ENCODE measurements at places on chromosomes 3 and 15. TPM values are rescaled to one million over a fixed set of nuclear protein-coding genes. Genes with fewer than 3 reads are reported as not detected.

The CCR9 gene
- total RNA-seq, result not detected

The SQOR gene
- 122 TPM for total RNA-seq

The DISP2 gene
- total RNA-seq, result 0.36 TPM

The GJD2 gene
- not detected for total RNA-seq

The LRRK1 gene
- total RNA-seq, result 15.2 TPM

The SCN11A gene
- under 0.01 TPM for total RNA-seq

The COL6A6 gene
- under 0.01 TPM for total RNA-seq

The C3orf49 gene
- not detected for total RNA-seq

DNA sequence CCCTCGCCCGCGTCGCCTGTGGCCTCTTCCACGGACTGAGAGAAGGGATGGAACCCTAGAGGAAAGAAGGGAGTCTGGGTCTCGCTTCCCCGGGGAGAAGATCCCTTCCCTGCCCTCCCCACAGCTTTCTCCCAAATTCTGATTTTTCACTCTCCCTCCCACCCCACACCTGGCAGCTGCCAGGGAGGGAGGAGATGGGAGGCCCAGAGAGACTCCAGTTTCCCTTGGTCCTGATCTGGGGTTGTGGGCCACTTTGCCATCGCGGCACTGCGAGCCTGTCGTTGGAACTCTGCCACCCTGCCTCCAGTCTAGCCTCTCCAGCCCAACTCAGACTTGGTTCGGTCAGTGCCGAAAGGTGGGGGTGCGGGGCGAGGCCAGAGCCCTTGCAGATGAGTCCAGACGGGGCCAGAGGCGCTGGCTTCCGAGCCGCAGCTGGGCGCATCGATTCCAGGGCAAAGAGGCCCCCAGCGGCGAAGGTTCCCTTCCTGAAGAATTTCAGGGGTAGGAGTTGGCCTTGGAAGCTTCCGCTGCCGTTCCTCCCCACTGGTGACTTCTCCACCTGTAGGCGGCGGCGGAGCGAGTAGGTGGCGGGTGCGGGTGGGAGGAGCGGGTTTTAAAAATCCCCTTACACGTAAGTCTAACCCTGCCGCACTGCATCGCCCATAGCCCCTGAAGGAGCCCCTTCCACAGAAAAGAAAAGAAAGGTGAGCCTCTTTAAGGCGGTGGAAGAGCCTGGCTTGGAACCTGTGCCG is 5.2 kb downstream of the WNT5A start:
- peak overlapping the region; percentile 92 for H3K27ac ChIP-seq
- no peaks in the 10 kb centered on the region for H3K27me3 ChIP-seq
- peak overlapping the region; percentile 72 for H3K4me3 ChIP-seq
- H3K4me1 ChIP-seq, result peaks cover 45% of the 10 kb centered on the region

GRCh38 chr3:25894101-25894500 is 104.2 kb downstream of the OXSM start:
- no peaks in the 10 kb centered on the region for H3K27me3 ChIP-seq
- DNase-seq, result peak; percentile 32
- H3K4me1 ChIP-seq, result no peaks in the 10 kb centered on the region
- no peaks in the 10 kb centered on the region for H3K36me3 ChIP-seq
- H3K4me3 ChIP-seq, result no peak overlapping the region
- no peak overlapping the region for H3K27ac ChIP-seq

- peaks cover 9% of the 10 kb centered on the region for H3K27me3 ChIP-seq
- H3K4me1 ChIP-seq, result no peaks in the 10 kb centered on the region
- H3K27ac ChIP-seq, result no peak overlapping the region
- DNase-seq, result no peak
Observed at GRCh38 chr3:114308377-114308776, 14.5 kb downstream of the TIGIT start.

DNA sequence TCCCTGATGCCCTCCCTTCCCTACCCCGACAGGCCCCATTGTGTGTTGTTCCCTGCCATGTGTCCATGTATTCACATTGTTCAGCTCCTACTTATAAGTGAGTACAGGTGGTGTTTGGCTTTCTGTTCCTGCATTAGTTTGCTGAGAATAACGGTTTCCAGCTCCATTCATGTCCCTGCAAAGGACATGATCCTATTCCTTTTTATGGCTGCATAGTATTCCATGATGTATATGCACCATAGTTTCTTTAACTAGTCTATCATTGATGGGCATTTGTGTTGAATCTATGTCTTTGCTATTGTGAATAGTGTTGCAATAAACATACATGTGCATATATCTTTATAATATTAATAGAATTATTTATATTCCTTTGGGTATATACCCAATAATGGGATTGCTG is 52.1 kb upstream of the TNFSF10 start:
- no peaks in the 10 kb centered on the region for H3K4me1 ChIP-seq
- no peak overlapping the region for H3K4me3 ChIP-seq
- no peaks in the 10 kb centered on the region for H3K36me3 ChIP-seq

- no peak overlapping the region for H3K4me3 ChIP-seq
- DNase-seq, result peak; percentile 18
- peaks cover 7% of the 10 kb centered on the region for H3K4me1 ChIP-seq
- no peaks in the 10 kb centered on the region for H3K36me3 ChIP-seq
- H3K27me3 ChIP-seq, result no peaks in the 10 kb centered on the region
- no peak overlapping the region for H3K27ac ChIP-seq
Observed at GRCh38 chr3:43370293-43370980, 84.1 kb downstream of the SNRK start.

- H3K4me3 ChIP-seq, result no peak overlapping the region
- DNase-seq, result no peak
- no peak overlapping the region for H3K27ac ChIP-seq
- H3K4me1 ChIP-seq, result no peaks in the 10 kb centered on the region
Observed at GRCh38 chr15:93250950-93251349, 161.9 kb upstream of the RGMA start.

GRCh38 chr3:161314836-161315395 is 56.4 kb downstream of the SPTSSB start:
- DNase-seq, result no peak
- H3K27me3 ChIP-seq, result no peaks in the 10 kb centered on the region
- no peak overlapping the region for H3K27ac ChIP-seq
- H3K4me1 ChIP-seq, result no peaks in the 10 kb centered on the region
- no peaks in the 10 kb centered on the region for H3K36me3 ChIP-seq

DNA sequence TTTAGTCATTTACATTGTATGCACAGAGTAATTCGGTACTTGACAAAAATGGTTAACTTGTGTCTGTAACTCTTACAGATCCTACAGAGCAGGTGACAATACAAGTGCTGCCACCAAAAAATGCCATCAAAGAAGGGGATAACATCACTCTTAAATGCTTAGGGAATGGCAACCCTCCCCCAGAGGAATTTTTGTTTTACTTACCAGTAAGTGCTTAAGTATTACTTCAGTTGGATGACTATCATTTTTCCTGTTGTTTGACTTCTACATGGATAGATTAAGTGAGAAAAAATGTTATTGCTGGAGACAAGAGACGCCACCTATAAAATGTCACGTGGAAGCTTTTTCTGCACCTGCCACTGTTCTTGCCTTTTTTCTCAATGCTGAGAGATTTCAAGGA is 173.2 kb downstream of the ALCAM start:
- no peaks in the 10 kb centered on the region for H3K27me3 ChIP-seq
- peaks cover 42% of the 10 kb centered on the region for H3K36me3 ChIP-seq
- no peak overlapping the region for H3K4me3 ChIP-seq
- peaks cover 23% of the 10 kb centered on the region for H3K4me1 ChIP-seq
- H3K27ac ChIP-seq, result no peak overlapping the region
- no peak for DNase-seq

DNA sequence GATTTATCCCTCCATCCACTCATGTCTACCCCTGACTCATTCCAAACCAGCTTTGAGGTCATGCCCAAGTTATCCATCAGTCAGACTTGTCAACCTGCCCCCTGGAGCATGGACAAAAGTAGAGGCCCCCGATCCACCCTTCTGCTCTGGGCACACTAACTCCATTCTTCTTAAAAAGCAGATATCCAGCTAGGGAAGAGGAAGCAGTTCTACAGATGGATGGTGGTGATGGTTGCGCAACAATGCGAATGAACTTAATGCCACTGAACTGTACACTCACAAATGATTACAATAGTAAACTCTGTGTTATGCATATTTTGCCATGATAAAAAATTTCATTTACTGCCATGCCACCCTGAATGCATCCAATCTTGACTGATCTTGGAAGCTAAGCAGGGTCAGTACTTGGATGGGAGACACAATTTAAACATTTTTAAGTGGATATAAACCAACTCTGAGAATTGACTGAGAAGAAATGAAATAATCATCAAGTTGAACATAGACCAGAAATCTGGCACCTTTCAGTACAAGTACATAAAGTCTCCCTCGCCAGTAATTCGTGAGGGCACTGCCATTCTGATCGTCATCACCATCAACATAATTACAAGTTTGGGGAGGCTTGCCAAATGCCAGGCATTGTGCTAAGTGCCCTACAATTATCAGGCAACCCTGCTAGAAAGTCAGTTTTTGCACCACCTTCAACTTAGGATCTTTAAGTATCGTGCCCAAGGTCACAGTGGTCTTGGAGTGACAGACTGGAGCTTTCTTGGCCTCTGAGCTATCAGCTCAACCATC is 124.8 kb downstream of the ATP10A start:
- H3K36me3 ChIP-seq, result peaks cover 3% of the 10 kb centered on the region
- no peaks in the 10 kb centered on the region for H3K27me3 ChIP-seq
- no peak overlapping the region for H3K4me3 ChIP-seq
- DNase-seq, result no peak
- H3K4me1 ChIP-seq, result peaks cover 20% of the 10 kb centered on the region

DNA sequence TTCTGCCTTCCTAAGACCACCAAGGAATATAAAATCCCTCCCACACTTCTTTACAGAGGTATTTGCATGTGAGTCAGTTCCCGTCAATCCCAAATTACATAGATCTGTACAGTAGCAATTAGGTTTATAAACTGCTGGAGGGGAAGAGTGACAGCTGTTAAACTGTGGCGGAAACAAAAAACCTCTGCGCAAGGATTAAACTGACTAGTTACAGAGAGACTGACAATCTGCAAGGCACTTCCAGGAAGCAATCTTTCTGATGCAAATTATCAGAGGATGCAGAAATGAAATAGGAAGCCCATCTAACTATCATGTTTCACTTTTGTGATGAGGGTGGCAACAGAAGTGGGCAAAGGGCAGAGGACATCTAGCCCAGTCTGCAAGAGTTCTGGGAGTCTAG is 150.4 kb downstream of the RTP4 start:
- H3K27ac ChIP-seq, result no peak overlapping the region
- DNase-seq, result no peak
- no peaks in the 10 kb centered on the region for H3K27me3 ChIP-seq
- no peaks in the 10 kb centered on the region for H3K4me1 ChIP-seq

DNA sequence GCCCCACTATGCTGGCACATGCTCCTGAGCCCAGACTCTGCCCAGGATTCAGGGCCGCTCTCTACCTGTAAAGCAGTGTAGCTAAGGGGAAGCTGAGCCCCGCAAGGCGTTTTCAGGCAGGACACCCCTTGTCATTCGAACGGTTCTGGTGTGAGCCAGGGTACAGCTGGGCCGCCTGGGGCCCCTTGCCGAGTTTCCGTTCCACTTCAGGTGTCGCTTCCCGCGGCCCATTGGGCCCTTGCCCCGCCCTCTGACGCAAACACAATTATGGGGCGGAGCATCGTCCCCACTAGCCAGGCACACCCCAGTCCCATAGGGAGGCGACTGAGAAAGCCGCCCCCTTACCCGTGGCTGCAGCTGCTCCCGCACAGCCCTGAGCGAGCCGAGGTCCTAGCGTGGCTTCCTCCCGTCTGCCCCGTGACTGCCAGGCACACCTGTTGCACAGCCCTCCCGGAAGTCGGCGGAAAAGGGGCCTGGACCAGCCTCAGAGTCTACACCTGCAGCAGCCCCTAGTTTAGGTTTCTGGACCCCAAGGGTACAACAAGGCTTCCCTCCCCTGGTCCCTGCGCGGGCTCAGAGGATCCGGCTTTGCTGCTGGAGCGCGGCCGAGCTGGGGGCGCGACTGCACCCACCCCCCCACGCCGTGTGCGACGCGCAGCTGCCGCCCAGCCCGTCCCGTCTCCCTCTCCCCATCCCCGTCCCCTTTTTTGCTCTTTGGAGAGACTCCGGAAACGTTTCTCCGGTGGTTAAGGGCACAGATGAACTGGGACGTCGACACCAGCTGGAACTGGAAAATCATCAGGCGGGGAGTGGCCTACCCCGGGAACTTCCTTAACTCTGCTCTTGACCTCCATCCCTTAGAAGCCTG is at the start of gene PLSCR2:
TSS of gene PLSCR2 (minus strand) at position 412 of the 868 bp plus-strand sequence. CDS start 9,657 bp downstream, outside the sequence.
- peaks cover 31% of the 10 kb centered on the region for H3K4me1 ChIP-seq
- H3K27ac ChIP-seq, result peak within 1 kb of the TSS; percentile 32
- no peaks in the 10 kb centered on the region for H3K36me3 ChIP-seq
- peak within 1 kb of the TSS; percentile 77 for H3K4me3 ChIP-seq
- no peaks in the 10 kb centered on the region for H3K27me3 ChIP-seq

DNA sequence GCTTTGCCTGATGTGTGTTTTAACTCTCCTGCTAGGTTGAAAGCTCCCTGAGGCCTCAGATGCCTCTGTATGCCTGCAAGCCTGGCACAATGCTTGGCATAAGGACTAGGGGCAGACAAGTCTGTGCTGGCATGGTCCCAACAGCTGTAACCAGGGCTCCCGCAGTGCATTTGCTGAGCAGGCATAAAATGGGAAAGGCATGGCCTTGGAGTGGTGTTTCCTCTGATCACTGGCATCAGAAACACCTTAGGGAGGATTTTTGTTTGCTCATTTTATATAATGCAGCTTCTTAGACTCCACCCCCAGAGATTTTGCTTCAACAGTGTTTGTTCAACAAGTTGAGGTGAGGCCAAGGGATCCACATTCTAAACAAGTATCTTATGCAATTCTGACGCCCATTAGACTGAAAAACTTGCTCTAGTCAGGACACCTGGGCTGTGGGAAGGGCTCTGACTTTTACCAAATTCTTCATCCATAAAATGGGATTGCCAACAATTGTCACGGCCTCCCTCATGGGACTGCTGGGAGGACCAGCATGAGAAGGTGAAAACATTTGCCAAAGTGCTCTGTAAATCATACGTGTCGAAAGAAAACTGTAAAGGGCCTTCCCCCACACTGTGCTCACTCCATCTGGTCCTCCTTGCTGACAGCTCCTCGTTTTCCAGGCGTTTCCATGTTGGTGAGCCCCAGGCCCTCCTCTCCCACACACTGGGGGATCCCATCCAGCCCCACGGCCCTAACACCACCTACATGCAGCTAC is 43.1 kb downstream of the STARD5 start:
- H3K27ac ChIP-seq, result no peak overlapping the region
- peaks cover 3% of the 10 kb centered on the region for H3K27me3 ChIP-seq
- no peaks in the 10 kb centered on the region for H3K36me3 ChIP-seq
- no peak overlapping the region for H3K4me3 ChIP-seq
- peaks cover 3% of the 10 kb centered on the region for H3K4me1 ChIP-seq
- no peak for DNase-seq

DNA sequence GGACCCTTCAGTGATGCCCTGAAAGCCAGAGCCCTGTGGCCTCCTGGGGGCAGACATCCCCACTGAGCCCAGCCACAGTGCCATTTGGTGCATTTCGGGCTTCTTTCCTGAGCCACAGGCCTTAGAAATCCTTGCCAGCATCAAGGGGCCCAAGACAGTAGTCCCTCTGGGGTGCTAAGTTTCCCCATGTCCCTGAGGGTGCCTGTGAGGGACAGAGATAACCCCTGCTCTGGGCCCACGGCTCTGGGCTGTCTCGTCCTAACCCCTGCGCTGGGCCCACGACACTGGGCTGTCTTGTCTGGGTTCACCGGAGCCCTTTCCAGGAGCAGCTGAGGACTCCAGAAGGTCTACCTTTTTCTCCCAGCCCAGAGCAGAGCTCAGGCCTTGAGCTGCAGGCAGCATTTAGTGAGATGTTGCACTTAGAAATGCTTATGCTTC is 45.1 kb upstream of the FGD5 start:
- no peaks in the 10 kb centered on the region for H3K4me1 ChIP-seq
- no peaks in the 10 kb centered on the region for H3K36me3 ChIP-seq
- H3K27me3 ChIP-seq, result no peaks in the 10 kb centered on the region
- no peak for DNase-seq
- H3K27ac ChIP-seq, result no peak overlapping the region
- H3K4me3 ChIP-seq, result no peak overlapping the region
